ENCODE measurements at places on chromosomes 11 and 22.

DNA sequence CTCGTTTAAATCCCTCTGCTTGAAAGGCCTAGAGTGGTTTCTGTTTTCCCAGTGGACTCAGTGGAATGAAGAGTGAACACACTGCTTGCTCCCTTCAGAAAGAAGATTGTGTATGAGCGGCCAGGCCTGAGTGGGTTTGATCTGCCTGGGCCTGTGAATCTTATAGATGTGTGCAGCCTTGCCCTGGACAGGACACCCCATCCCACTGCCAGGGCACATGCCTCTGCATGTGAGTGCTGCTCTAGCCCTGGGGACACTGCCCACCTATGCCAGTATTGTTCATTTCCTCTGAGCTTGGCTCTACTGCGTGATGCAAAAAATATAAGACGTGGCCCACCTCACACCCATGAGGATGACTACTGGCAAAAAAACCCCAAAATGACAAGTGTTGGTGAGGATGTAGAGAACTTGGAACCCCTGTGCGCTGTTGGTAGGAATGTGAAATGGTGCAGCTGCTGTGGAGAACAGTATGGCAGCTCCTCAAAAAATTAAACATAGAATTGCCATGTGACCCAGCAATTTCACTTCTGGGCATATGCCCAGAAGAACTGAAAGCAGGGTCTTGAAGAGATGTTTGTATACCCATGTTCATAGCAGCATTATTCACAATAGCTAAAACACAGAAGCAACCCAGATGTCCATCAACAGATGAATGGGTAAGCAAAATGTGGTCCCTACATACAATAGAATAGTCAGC is 27.3 kb upstream of the NECTIN1 start:
- DNase-seq: no peak

- DNase-seq: no peak
These were observed 43.6 kb upstream of the CD5 start for GRCh38 chr11:61058583-61059259.

DNA sequence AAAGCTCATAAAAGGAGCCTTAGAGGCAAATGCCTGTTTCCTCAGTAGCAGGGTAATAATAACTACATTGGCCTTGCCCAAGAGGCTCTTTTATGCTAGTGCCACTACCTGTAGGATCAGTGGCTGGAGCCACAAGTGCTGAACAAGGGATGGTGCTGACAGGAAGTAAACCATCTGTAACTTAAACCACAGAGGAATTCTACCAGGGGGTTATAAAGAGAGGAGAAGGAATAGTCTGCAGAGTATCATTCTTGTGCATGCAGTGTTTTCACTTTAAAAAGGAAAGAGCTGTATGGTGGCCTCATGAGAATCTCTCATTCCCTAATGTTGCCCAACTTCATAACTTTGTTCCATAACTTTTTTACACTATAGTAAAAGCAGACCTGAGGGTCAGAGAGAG is 168.1 kb downstream of the DBX1 start:
- DNase-seq: no peak

- peak; percentile 58 for DNase-seq
These were observed 6.9 kb downstream of the CDC42EP1 start for GRCh38 chr22:37566903-37567798.

DNA sequence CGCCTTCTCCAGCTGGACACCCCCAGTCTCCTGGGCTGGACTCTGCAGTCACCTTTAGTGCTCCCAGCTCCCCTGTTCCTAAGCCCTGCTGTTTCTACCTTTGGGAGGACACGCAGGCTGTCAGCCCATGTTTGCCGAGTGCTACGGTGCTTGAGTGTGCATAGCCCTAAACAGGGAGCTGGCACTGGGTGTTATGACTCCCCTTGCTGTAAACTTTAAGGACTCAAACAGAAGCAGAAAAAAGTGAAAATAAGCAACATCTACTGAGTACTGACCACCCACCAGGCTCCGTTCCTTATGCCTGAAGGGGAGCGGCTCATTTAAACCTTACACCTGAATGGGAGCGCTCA is 7.3 kb upstream of the APOBEC3B start:
- DNase-seq: no peak

DNA sequence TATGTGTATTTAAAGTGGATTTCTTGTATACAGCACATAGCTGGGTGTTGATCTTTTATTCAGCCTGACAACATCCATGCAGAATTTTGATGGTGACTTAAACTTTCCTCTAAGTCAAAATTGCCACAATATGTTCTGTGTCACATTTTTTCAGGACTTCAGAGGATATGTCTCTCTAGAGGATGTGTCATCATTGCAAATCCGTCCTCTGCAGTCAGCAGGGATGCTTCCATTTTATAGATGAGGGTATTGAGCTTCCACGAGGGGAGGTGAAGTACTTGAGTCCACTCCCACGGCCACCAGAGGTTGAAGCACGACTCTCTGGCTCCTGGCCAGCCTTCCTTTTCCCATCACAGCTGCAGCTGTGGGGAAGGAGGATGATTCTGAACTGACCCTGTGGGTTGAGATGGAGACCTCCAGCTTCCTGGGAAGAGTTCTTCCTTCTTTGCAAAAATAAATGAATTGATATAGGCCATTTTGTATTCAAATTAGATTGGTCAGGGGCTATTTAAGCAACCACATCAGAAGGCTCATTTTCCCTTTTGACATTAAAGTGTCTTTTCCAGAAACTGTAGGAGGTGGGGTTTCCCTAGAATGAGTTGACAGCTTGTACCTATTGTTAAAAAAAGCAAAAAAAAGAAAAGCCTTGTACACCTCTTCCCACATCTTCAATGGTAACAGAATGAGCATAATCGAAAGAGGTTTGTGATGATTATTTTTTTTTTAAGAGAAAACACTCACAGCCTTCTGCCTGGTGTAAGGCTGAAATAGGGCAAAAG is 55.2 kb upstream of the MYEOV start:
- no peak for DNase-seq

DNA sequence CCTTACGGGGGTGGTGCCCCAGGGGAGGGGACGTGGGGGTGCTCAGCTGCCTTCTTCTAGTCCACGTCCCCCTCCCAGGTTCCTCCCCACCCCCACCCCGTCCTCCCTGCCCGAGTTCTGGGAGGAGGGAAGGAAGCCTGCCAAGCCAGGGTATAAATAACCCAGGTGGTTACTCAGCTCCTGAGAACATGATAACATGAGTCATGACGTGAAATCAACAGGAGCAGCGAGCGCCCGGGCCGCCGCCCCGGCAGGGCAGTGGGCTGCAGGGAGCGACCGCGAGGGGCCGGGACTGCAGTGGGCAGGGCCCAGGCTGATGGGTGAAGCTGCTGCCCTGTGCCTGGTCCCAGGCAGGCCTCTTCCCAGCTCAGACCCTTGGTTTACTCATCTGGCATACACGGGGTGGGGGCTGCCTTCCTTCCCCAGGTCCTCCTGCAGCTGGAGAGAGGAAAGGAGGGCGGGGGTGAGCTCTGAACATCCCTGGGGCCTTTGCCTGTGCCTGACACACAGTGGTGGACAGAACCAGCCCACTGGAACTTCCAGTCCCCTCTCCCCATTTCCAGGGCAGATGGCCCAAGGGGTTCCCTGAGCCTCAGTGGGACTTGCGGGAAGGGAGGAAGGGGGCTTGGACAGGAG is 8.8 kb upstream of the PDGFB start:
- DNase-seq: no peak

DNA sequence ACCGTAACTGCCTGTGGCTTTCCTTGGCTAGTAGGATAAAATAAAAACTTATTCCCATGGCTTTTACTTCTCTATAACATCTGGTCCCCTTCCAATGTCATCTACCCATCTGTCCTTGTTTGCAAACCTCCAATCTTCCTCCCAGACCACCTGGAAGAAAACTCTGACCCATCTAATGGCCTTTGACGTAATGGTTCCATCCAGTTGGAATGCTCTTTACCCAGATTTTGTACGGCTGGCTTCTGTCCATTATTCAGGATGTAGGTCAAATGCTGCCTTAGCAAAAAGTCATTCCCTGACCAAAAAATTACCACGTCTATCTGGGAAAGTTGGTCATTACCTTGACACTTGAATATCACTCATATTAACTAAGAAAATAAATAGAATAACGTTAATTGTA is 577.9 kb upstream of the ANO5 start:
- no peak for DNase-seq

DNA sequence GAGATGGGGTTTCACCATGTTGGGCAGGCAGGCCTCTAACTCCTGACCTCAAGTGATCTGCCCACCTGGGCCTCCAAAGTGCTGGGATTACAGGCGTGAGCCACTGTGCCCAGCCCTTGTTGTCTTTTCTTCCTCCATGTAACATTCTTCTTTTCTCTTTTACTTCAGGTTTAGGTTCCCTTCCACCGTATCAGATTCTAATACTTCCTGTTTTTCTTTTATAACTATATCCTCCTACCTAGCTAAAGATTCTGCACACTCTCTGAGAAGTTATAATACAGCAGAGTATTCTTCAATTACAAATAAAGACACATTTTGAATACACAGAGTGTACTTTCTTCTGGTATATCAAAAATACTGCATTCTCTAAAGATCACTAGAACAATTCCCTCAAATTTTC is 33.2 kb upstream of the GAB2 start:
- DNase-seq: no peak

- DNase-seq: no peak
These were observed 63.9 kb downstream of the GAS2 start for GRCh38 chr11:22730319-22730718.

GRCh38 chr11:16049611-16050010 is 306.7 kb downstream of the SOX6 start:
- peak; percentile 13 for DNase-seq

- no peak for DNase-seq
These were observed 20.6 kb downstream of the MRPL23 start for GRCh38 chr11:1967641-1968225.

GRCh38 chr11:71186806-71187205 is 65.6 kb downstream of the SHANK2 start:
- DNase-seq: no peak

DNA sequence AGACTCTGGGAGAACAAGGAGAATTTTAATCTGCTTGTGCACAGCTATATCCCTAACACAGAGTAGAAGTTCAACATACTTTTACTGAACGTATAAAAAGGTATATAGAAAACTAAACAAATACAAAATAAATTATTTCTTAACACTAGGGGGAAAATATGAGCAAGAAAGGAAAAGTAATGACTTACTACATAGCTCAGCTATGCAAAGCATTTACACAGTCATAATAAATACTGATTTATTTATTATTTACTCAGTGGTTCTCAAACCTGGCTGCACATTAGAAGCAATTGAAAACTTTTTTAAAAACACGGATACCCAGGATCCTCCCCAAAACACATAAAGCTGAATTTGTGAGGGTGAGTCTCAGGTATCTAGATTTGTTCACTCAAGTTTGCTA is 182.5 kb downstream of the TTC28 start:
- no peak for DNase-seq

GRCh38 chr11:63598556-63598955 is 15.7 kb downstream of the PLAAT3 start:
- no peak for DNase-seq

GRCh38 chr22:24303007-24303406 is 32.4 kb downstream of the SPECC1L start:
- DNase-seq: peak; percentile 76

DNA sequence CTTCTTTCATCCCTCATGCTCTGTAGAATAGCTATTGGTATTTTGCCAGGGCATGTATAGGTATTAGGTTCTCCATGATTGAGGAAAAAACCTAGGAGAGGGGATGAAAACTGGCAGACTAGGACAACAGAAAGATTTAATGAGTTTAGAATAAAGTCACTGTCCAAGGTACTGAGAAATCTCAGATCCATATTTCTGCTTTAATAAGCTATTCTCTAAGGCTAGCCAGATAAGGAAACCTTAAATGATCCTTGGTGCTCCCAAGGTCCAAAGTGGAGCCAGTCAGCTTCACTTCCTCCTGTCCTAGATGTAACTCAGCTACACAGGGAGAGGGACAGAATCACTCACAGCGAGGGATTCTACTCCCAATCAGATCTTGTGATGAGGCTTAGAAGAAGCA is 13.7 kb upstream of the CSNK2A3 start:
- no peak for DNase-seq

GRCh38 chr11:88814076-88814475 is 251.7 kb downstream of the GRM5 start:
- no peak for DNase-seq

- DNase-seq: no peak
These were observed 139.2 kb downstream of the MAML2 start for GRCh38 chr11:96203567-96204365.

DNA sequence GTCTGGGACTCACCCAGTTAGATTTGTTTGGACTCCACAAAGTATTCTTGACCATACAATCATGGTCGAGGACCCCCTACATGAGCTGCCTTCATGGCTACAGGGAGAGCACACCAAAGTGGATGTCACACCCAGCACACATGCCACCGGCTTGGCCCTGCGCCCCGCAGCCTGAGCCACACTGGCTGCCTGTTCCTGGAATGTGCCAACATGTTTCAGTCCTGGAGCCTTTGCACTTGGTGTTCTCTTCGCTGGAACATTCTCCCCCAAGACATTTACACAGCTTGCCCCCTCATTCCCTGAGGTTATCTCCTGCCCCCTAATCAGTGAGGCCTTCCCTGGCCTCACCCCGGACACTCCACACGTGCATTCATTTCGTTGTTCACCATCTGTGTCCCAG is 46.0 kb downstream of the PPARA start:
- no peak for DNase-seq

DNA sequence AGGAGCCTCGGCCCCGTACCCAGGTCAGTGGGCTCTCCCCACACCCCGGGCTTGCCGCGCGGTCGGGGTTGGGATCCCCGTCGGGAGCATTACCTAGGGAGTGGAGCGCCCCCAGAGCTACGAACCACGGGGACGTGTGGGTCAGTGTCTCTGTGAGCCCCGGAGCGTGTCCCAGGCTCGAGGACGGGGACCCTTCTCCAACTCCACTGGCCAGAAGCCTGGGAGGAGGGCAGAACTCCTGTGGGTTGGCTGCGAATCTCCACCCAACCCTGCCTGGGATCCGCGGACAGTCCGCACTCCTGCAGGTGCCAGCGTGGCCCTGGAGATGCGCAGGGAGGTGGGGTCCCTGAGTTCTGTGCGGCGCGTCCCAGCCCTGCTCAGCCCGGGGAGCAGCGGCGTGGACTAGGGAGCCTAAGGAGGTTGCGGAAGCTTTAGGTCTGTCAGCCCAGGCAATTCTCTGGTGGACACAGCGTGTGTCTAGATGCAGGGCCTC is 346 bp downstream of the PPFIBP2 start:
- no peak for DNase-seq

DNA sequence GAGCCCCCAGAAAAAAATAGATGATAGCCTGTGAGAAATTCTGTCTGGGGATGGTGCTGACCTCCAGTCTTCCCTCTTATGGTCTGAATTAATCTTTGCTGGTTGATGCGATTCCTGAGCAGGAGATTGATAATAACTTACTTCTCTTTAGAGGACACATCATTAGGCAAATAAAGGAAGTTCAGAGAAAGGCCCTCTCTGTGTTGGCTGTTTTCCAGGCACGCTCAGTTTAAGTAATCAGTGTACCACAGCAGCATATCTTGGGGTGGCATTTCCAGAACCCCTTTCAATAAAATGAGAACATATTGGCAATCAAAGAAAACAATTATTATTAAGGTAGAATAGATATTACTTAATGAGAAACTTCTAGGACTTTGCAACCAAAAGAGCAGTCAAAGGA is 1129.3 kb upstream of the RAG2 start:
- DNase-seq: no peak
